Stimulated activated CD4-positive, alpha-beta T cell treated with anti-CD3 and anti-CD28 coated beads, Interleukin-1b, Interleukin-23, amount 100 ng/mL, for 1 hour (primary cell): ENCODE measurements at places on chromosomes 3 and 15.

DNA sequence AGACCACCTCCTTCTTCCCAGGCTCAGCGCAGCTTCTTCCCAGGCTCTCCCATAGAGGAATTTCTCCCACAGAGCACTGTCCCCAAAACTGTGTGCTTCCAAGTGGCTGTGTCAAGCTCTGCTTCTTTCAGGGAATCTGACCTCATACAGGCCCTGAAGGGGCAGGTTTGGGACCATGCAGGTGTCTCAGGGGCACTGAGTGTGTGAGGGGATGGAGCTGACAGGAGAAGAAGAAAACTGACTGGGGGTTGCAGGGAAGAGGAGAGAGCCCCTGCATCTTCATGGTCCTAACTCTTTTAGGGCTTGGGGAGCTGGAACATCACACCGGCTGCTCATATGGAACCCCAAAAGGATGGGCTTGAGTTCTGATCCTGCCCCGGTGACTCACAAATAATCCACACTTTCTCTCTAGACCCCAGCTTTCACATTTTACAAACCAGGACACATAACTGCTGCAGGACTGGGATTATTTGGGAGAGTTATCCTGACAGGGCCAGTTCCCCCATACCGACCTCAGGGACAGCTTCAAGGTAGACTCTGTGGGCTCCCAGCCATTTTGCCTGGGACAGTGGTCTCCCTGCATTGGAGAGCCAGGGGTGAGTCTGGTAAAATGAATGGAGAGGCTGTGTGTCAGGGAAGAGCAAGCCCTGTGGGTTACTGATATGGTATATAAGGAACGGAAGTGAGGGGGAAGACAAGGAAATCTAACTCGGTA is 316.1 kb downstream of the TLE3 start:
- DNase-seq: no peak

- no peak for DNase-seq
Observed at GRCh38 chr3:117786349-117786748, 1076.8 kb downstream of the TUSC7 start.

GRCh38 chr3:99534951-99535704 is 103.3 kb upstream of the COL8A1 start:
- no peak for DNase-seq

GRCh38 chr15:94354655-94355054 is 123.3 kb downstream of the MCTP2 start:
- no peak for DNase-seq

GRCh38 chr15:101295607-101296161 is 636 bp upstream of the SNRPA1 start:
- no peak for DNase-seq

GRCh38 chr3:50302095-50303012 is 1.0 kb downstream of the HYAL1 start:
- no peak for DNase-seq
